ENCODE measurements at places on chromosomes 16 and 17.

GRCh38 chr17:57234061-57234738 lies 22.1 kb upstream of the MSI2 start:
- no peak for DNase-seq

GRCh38 chr16:59238246-59238645 lies 504.1 kb upstream of the GOT2 start:
- no peak for DNase-seq

DNA sequence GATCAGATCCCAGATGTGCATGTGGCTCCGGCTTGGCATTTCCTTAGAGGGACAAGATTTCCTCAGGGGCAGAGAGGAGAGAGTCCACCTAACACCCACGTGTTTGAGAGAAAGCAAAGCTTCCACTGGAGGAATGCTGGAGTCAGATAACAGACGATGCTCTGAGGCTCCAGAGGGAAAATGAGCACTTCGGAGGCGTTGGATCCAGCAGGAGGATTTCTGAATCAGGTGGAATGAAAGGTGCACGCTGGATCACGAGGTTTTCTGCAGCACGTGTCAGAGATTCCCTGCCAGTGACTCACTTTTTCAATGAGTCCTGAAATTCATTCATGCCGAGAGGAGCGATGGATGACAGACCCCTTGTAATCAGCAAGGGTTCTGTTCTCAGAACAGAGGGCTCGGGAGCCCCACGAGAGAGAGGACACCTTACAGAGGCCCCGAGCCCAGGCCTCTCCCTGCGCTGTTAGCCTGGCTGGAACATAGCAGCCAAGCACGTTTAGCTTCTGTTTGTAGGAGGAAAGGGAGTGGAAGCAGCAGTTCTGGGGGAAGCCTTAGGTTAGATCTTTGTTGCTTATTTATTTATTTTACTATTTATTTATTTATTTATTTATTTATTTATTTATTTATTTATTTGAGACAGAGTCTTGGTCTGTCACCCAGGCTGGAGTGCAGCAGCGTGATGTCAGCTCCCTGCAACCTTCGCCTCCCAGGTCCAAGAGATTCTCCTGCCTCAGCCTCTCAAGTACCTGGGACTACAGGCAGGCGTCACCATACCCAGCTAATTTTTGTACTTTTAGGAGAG lies 49.3 kb upstream of the JPH3 start:
- no peak for DNase-seq

DNA sequence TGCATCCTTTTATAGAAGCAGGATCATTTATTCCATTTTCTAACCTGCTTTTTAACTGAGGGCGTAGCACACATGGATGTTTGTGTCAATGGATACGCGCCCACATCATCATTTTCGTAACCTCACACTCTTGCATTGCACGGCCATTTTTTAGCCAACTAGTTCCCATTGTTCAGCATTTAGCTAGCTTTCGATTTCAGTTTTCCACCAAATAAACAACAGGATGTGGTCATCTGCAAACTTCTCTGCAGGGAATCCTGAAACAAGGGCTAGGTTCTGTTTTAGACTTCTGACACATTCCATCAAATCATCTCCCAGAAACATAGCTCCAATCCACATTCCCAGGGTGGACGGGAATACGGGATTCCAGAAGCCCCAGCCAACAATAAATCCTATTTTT lies 6.4 kb downstream of the CYB561 start:
- no peak for DNase-seq

DNA sequence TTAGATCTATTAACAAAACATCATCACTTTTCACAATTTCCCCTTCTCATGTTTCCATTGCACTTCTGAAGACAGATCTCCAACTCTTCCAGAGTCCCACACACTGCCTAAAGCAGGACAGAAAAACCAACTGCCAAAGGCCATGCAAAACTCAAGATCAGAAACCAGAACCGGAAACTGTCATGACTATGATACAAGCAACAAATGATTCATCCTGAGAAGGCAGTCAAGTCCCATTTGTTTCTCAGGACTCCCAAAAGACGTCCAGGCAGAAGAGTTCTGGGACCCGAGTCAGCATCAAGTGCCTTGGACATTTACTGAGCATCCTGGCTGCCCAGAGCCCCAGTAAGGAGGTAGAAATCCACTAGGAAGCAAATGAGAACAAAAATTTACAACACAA lies 38.8 kb downstream of the ERN1 start:
- DNase-seq: no peak
